ENCODE measurements at places on chromosomes 6 and 20.

DNA sequence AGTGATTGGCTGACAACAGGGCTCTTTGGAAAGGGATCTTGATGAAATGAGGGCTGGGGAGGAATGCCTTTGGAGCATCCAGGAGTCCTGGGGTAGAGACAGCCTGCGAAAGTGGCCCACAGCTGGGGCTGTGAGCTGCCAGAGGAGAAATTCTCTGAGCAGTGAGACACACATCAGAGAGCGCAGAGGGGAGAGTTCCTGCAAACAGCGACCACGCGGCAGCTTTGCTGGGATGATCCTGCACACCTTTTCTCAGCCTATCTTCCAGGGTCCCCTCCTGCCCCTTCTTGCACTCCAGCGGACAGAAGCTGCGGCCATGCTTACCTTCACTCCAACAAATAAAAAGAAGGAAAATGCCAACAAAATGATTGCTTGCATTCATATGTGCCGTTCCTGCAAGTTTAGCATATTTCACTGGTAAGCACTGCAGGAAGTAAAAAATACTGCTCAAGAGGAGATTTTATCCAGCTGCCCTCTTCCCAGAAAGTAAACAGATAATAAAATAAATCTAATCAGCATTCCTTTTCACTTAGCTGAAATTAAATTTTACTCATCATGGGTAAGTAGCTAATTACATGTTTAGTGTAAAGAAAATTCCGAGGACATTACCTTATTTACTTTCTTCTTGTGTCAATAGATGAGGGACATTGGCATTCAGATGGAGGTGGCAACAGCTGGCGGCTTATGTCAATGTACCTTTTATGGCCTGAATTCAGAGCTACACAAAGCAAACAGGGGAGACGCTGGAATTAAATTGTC, 339.9 kb upstream of the ARID1B start:
- DNase-seq, result no peak

DNA sequence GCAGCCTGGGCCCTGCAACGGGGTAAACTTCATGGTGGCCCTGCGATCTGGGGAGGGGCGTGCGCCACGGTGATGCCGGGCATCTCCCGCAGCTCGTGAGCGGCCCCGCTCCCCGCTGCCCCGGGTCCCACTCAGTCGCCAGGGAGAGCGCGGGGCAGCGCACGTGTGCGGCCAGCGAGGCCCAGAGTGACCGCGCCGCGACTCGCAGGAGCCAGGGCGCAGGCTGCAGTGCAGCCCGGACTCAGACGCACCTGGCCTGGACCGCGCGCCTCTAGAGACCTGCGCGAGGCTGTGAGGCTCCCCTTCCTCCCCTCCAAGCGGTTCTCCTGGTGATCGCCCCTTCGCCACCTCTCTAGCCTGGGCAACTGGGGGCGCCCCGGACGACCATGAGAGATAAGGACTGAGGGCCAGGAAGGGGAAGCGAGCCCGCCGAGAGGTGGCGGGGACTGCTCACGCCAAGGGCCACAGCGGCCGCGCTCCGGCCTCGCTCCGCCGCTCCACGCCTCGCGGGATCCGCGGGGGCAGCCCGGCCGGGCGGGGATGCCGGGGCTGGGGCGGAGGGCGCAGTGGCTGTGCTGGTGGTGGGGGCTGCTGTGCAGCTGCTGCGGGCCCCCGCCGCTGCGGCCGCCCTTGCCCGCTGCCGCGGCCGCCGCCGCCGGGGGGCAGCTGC, 652 bp downstream of the BMP6 start:
- no peak for DNase-seq

- no peak for DNase-seq
These were observed 41.1 kb downstream of the PTPN1 start for GRCh38 chr20:50551288-50551687.

DNA sequence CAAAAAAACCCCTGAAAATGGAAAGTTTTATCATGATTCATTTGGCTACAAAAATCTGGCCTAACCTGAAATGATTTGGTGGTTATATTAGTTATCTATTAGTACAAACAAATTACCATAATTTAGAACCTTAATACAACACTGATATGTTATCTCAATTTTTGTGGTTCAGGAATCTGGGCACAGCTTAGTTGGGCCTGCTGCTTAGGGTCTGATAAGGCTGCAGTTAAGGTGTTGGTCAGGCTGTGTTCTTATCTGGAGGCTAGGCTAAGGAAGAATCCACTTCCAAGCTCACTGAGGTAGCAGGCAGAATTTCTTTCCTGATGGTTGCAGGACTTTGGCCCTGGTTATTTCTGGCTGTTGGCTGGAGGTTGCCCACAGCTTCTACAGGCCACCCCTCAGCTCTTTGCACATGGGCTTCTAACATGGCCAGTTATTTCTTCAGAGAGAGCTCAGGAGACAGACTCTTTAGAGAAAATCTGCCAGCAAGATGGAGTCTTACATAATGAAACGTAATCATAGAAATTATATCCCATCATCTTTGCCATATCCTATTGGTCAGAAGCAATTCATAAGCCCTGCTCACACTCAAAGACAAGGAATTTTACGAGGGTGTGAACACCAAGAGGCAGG, 11.4 kb downstream of the TRIM38 start:
- DNase-seq, result no peak

GRCh38 chr20:62624719-62625453, 17.4 kb upstream of the SLCO4A1 start:
- no peak for DNase-seq

DNA sequence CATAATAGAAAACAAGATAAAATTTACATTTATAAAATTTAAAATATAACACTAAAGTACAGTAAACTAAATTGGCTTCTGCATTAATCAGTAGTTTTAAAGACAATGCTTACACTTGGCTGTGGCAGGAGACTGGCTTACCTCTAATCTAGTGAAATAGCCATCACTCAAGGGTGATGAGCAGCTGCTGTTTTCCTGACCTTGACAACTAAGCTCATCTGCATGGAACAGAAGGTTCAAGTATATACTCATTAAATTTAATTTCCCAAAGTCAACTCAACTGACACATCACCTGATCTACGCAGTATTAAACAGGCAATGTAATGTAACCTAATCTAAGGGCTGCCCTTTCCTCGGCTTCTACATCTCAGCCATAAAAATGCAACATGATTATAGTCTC, 14.5 kb downstream of the TMX4 start:
- DNase-seq, result no peak

- DNase-seq, result no peak
These were observed 390.2 kb downstream of the TENT5A start for GRCh38 chr6:81362246-81362645.

- DNase-seq, result no peak
These were observed 22.0 kb downstream of the KLHL31 start for GRCh38 chr6:53643481-53643965.

DNA sequence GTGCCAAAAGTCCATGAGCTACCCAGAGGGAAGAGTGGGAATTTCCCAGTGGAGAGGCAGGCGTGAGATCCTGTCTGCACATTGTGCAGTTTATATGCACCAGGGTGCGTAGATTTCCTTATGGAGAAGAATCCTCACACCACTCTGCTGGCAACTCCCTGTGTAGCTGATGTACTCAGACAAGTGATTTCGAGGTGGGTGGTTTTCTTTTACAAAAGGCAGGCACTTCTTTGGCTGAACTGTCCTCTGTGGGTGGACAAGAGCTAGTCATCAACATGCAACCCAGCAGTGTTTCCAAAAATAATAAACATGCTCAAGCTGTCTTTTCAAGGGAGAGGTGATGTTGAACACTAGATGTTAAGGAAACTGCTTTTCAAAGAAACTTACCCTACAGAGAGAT, 121.7 kb upstream of the NXT1 start:
- no peak for DNase-seq

DNA sequence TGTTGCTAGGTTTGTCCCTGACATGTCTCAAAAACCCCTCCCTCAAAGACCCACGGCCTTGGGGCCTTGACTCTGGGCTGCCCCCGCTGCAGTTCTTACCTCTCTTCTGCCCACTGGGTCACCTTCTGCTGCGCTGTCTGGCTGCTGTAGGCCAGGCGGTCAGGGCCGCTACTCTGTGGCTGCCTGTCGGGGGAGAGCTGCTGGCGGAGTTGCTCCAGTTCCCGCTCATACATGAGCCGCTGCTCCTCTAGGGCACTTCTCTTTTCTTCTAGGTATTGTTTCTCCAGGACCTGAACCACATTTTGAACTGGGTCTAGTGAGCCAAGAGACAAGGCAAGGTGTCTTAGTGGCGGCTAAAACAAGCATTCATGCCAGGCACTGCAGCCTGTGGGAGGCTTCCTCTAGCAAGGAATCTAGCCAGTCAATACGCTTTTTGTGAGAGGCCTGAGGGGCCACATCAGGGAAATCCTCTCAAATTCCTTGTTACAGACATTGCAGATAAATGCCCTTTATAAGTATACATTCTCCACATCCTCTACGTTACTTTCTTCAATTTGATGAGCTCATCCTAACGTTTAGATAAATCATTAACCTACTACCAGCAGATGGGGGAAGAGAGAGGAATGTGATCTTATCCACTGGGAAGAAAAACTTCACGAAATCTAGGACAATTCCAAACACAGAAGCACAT, 110.3 kb upstream of the NUP153 start:
- no peak for DNase-seq

- no peak for DNase-seq
These were observed 49.2 kb downstream of the RNGTT start for GRCh38 chr6:88914180-88914579.

DNA sequence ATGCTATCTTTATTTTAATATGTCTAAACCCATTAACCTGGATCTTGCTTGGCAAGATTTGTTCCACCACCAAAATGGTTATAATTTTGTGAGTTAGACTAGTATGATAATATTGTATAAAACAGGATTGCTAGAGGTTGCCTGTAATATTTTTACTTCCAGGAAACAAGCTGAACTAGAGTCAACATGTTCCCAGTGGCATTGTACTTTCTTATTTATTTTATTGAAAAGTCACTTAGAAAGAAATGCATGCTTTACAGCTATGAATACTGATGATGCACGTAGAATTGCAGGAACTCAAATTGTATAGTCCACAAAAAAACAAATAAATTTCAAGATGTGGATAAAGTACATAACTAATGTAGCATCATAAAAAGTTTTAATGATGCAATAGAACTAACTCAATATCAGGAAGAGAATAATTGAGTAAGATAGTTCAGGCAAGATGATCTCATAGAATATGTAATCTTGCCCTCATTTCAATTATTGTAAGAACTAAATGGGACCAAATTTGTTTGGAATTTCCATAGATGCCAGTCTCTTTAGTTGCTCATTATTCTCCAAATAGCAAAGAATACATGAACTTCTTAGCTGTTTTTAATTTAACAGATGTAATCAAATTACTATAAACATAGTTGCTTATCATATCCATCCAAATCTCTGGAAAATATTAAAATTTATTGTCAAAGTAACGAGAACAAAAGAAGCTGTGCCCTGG, 451.8 kb downstream of the COL12A1 start:
- DNase-seq, result no peak

DNA sequence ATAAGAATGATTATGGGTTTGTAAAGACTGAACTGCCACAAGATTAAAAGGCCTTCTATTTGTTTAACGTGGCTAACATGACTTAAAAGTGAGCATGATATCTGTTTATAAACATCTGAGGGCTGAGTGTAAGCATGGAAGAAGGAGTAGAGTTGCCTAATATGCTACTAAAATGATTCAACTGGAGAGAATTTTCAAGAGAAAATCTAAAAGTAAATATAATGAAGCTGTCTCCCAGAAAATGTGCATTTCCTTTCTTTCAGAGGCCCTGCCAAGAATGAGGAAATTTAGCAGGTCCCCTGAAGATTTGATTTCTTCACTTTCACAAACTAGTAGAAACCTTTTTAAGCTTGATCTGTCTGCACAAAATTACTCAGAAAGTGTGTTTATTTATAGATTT, 4.2 kb upstream of the EYA4 start:
- DNase-seq, result no peak

DNA sequence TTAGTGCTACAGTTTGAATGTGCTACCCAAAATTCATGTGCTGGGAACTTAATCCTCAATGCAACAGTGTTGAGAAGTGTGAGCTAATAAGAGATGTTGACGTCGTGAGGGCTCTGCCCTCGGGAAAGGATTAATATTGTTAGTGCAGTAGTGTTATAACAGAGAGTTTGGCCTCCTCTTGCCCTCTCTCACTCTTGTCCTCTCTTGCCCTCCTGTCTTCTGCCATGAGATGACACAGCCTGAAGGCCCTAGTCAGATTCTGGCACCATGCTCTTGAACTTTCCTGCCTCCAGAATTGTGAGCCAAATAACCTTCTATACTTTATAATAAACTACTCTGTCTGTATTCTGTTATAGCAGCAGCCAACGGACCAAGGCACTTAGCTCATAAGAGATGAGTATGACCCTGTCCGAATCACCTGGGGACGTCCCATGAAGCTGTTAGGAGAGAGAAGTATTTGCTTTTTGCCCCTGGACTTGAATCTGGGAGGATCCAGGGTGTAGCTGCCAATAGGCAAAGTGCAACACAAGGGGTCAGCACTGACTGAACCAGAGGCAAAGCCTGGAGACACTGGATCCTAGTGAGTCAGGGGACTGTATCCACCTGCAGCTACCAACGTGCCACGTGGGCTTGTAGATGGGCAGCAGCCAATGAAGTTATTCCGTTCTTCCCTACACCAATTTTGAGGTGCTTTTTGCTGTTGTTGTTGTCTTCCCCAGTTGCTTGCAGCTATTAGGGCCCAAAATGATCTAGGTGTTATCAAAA, 233.7 kb downstream of the THBS2 start:
- DNase-seq, result no peak

DNA sequence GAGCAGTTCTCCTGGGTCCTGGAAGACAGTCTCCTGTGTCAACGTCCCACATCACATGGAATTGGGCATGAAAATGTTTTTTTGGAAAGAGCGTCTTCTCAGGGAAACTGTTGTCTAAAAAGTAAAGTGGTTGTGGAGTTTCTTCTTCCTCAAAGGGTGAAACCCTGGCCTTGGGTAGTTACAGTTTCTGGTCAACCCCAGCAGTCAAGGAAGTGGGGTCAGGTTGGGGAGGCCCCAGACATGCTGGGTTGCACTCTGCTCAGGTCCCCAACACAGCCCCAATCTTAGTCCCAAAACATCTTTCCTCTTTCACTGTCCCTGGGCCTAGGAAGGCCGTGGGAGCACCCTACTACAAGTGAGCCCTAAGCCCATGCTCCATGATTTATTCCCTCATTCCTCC, 996 bp upstream of the NFKBIE start:
- no peak for DNase-seq

DNA sequence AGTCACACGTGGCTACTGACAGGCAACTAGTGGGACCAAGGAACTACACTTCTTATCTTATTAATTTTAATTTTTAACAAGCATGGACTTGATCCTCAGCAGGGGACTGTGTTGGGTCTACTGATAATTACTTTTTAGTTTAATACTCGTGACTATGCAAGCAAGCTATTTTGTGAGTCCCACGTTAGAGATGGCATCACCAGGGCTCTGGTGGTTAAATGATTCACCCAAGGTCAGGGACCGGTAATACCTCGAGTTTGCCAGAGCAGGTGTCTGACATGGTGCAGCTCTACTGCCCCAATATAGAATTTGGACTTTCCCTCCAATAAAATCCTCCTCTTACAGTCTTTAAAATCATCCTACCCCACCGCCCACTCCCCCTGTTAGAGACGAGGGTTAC, 98.6 kb upstream of the RIN2 start:
- DNase-seq, result no peak

DNA sequence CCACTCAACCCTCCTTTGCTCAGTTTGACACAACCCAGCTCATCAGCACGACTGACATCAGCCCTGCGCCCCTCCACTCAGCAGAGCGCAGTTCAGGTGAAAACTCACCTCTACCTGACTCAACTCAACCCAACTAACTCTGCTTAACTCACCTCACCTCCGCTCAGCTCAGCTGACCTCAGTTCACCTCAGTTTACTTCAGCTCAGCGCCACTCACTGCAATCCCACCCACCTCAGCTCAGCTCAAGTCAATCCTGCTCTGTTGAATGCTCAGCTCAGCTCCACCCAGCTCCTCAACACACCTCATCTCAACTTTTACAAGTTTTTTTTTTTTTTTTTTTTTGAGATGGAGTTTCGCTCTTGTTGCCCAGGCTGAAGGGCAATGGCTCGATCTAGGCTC, 39.6 kb downstream of the CEBPB start:
- no peak for DNase-seq
